ENCODE measurements at places on chromosomes 16 and 17.

DNA sequence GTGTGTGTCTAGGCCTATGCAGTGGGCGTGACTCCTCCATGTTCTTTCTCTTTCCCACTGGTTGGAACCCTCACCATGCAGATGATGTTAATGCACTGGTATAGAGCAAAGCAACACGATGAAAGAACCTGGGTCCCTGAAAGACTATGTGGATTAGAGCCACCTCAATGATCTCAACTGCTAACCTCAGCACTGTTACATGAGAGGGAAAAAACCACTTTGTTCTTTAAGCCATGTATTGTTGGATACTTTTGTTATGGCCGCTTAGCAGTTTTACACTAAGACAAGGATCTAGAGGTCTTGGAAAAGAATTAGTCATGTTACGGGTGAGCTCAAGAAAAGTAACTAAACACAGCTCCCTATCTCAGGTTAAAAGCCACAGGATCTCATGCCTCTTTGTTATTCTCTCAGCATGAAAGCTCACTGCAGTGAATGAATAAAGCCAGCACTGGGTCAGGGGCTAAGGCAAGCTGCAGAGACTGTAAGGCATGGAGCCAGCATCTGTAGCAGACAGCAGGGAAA lies 56.6 kb upstream of the RBBP6 start:
- no peak for DNase-seq

GRCh38 chr17:45371414-45372324 lies 54.8 kb upstream of the MAP3K14 start:
- DNase-seq: peak; percentile 57

DNA sequence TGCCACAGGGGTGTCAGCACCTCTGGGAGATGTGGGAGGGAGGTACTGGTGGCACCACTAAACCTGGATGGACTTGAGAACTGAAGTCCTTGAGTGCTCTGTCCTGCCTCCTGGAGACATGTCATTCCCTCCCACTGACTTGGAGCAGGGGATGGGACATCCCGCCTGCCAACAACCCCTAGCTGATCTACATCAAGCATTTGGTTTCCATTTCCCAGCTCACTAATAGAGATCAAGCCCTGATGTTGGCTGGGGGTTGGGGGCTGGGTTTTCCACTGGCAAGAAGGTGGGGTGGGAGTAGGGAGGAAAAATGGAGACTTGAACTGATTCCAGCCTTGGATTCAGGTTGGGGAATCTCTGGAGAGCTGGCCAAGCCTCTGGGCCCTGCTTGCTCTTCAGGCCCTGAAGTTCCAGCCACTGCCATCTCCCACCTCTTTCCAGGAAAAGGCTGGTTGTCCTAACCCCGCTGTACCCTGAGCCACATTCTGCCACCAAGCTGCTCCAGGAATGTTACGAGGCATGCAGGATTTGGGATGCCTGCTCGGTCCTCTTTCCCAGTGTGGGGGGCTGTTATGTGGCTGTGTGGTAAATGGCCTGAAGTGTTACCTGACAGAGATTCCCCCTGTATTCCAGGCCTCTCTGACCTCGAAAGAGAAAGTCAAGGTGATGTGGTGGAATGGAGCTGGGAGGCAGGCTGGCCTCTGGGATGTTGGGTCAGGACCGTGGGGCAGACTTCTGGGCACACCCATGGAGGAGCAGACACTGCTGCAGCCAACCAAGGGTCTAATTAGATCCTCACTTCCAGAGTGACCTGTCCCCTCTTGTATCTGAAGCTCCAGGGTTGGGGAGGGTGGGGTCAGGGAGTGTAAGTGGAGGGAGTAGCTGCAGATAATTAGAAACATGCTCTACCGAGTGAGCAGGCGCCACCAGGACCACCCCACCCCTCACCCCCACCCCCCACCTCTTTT lies 16.7 kb downstream of the IGFBP4 start:
- DNase-seq: no peak

GRCh38 chr17:65925606-65926307 lies 266.2 kb downstream of the CEP112 start:
- DNase-seq: no peak

GRCh38 chr16:48907906-48908634 lies 298.1 kb upstream of the N4BP1 start:
- no peak for DNase-seq

DNA sequence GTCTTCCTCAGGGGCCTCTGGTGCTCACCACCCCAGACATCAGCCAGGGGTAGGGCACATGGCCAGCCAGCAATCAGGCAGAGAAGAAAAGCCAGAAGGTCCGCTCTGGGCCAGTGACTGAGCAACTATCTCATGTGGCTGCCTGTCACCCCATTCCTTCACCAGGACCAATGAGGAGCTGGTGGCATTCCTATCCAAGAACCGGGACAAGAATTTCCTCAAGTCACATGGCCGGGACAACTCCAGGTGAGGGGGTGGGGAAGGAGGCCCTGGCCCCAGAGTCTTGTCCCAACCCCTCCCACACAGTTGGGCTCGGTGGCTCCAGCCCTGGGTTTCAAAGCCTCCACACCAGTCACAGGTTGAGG lies 9.4 kb downstream of the XYLT2 start:
- DNase-seq: no peak

DNA sequence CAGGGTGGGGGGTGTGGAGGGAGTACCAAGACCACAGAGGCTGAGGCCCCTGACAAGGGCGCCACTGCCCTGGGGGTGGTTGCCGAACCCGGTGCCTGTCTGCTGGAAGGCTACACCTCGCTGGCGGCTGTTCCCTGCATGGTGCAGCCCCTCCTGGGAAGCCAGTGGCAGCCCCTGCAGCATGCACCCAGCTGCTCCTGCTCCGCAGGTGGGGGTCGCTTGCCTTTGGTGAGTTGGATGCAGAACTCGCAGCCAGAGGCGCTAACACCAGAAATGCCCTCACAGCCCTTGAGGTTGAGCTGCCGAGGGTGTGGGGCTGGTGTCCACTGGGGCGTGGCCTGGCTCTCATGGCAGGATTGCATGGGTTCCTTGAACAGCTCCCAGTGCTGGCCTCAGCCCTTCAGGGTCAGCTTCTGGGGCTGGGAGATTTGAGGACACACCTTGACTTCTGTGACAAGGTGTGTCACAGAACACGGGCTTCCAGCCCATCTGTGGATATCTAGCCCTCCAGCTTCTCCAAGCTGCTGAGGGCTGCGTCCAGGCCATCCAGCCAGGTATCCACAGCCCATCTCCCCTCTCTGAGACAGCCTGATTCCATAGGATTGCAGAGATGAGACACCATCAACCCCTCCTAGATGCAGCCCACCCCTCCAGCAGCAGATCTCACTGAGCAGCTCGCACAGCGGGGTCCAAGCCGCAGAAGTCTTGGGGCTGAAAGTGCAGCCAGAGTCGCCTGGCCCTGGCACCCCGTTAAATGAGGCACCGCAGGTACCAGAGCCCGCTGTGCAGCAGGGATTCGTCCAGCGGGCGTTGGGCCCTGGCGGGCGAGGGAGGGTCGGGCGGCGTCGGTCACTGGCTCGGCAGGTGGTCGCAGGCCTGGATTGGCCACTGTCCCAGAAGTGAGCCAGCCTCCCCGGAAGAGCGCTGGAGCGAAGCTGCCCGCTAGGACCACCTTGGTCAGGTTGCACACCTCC lies 586.3 kb downstream of the KCNJ18 start:
- peak; percentile 12 for DNase-seq

DNA sequence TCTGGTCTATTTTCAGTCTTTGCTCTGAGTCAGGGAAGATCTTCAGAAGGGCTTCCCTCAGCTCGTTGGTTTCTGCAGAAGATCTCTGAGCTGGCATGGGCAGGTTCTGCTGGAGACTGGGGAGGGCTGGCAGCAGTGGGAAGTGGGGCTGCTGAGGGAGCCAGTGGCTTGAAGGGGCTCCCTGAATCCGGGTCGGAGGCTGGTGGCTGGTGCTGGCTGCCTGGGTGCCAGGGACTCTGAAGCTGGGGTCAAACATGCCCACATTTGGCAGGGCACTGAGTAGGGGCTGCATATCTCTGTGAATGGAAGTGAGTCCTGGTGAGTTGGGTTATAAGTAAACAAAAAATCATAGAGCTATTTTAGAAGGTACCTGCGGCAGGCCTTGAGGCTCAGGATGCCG lies 67.0 kb downstream of the N4BP1 start:
- no peak for DNase-seq

DNA sequence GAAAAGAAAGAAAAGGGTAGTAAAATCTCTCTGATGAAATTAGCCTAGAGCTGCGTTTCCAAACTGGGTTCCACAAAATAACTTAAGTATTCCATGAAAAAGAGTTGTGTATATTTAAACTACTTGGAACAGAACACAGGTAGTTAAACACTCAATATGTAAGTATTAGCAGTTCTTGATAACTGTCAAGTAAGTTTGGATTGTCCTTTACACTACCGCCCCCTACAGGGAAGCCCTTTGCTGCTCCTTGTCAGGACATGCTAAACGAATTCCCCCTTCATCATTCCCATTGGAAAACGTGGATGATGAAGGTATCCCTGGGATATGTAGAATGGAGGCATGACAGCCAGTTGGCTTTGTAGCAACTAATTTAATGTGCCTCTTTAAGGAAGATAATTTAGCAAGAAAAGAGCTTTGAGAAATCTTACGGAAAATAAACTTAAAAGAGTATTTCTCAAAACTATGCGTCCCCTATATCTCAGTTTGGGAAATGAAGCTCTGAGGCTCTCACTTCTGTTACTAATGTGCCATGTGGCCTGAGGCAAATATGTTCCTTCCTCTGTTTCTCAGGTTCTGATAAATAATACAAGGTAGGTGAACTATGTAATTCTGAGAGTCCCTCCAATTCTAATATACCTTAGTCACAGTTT lies 18.8 kb downstream of the NCBP3 start:
- DNase-seq: peak; percentile 34

- DNase-seq: no peak
Observed at GRCh38 chr16:85177448-85177846, 65.2 kb upstream of the CIBAR2 start.

- DNase-seq: no peak
Observed at GRCh38 chr17:35297666-35298065, 54.8 kb downstream of the SLFN5 start.

DNA sequence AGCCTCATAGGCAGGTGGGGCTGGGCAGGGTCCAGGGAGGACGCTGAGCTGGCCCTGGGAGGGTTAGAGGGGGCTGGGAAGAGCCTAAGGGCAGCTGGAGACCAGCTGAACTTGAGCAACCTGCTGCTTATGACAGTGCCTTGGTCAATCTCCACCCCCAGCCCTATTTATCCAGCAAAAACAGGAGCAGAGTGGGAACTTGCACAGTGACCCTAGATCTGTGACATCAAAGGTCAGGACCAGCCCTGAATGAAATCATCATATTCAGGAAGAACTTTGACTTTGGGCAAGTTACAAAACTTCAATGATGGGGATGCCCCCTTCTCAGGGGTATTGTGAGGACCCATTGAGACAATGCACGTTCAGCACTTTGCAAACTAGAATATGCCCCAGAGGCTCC lies 9.4 kb downstream of the CD300LF start:
- DNase-seq: no peak

DNA sequence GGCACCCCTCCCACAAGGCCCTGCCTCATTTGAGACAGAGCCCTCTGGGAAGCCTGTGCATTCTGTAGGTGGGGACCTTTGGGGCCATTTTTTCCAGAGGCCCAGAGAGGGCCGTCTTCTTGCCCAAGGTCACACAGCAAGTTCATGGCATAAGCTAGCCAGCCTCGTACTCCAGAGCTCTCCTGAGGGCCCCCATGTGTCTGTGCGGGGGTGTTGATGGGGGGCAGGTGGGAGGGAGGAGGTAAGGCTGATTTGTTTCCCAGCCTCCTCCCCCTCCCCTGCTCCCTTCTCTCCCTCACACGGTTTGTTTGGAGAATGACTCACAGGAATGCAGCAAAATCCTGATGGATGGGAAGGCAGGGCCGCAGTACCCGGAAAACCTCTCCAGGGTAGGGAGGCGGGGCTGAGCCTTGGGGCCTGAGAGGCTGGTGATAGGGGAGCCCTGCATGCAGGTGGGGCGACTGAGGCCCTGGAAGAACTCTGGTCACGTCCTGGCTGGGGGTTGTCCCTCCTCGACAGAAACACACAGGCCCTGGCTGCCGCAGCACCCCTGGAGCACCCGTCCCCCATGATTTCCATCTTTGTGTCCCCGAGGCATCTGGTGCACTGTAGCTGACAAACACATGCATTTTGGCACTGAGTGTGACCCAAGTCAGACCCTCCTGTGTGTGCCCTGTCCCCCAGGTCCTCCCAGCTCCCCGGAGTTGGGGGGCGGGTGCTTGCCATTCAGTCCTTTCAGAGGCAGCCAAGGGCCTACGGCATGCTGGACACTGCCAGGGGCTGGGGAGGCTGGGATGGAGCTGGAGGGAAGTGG lies 29.7 kb downstream of the RAI1 start:
- no peak for DNase-seq

DNA sequence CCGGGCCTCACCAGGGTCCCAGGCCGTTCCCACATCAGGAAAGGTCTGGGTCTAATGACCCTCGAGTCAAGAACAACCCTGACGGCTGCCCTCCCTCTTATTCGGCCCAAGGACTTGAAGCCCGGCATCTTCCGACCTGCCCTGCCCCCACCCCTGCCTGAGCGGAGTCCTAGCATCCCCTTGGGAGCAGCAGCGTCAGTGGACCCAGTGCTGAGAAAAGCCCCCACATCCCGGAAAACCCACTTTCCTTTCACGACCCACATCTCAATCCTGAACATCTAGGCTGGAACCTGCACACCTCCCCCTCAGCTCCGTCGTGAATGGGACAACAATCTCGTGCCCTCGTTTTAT lies 769 bp downstream of the TMEM88 start:
- DNase-seq: no peak

GRCh38 chr17:4209611-4210010 lies 54.2 kb downstream of the ANKFY1 start:
- DNase-seq: no peak

- DNase-seq: no peak
Observed at GRCh38 chr17:15999974-16000827, 577 bp downstream of the TTC19 start.

GRCh38 chr16:47966325-47966724 lies 189.5 kb downstream of the ABCC12 start:
- no peak for DNase-seq

- DNase-seq: no peak
Observed at GRCh38 chr17:29909236-29910003, 20.6 kb downstream of the SSH2 start.

- DNase-seq: peak; percentile 57
Observed at GRCh38 chr17:67995570-67996263, 552 bp downstream of the C17orf58 start.

DNA sequence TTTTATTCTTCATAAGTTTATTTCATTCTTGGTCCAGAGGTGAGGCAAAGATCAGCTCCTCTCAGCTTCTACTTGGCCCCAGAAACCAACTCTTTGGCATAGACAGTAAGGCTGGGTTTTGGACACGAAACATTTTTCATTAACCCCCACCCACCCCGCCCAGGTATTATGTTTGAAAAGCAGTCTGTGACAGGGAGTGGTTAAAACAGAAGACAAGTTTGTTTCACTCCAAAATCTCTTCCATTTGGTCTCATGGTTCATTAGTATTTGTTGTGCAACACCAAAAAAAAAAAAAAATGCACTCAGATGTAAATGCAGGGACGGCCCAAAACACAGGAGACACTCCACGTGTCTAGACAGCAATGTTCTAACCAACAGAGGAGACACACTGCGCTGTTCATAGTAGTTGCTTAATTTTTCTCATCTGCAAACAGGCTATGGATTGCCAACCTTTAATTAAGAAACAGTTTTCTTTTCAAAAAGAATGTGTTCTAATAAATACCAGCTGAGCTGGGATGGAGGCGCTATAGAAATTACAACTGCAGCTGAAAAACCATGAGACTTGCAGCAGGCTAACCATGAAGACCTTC lies 39.8 kb upstream of the MMP2 start:
- no peak for DNase-seq

GRCh38 chr17:8799570-8800212 lies 526 bp upstream of the MFSD6L start:
- DNase-seq: no peak

GRCh38 chr17:72778169-72779151 lies 314.0 kb downstream of the SLC39A11 start:
- no peak for DNase-seq
